ENCODE measurements at places on chromosomes 2 and 18. TPM values are rescaled to one million over a fixed set of nuclear protein-coding genes. Genes with fewer than 3 reads are reported as not detected.

The LHCGR gene
- total RNA-seq = not detected

The DLX2 gene
- total RNA-seq = not detected

The REG1B gene
- not detected for total RNA-seq

The VSNL1 gene
- total RNA-seq = not detected

The IL36G gene
- not detected for total RNA-seq

The TLX2 gene
- total RNA-seq = not detected

The TRIM43 gene
- total RNA-seq = not detected

The C2orf80 gene
- not detected for total RNA-seq

The TMEM200C gene
- not detected for total RNA-seq

The GALNT13 gene
- total RNA-seq = under 0.01 TPM

The KCNG2 gene
- not detected for total RNA-seq

The RESP18 gene
- total RNA-seq = not detected

The BIRC6 gene
- total RNA-seq = 107 TPM

The GNAL gene
- total RNA-seq = not detected

The ABCG8 gene
- total RNA-seq = not detected

The KCNJ13 gene
- not detected for total RNA-seq

The FBXO41 gene
- total RNA-seq = 0.19 TPM

The ERBB4 gene
- total RNA-seq = under 0.01 TPM

The LYPD1 gene
- 3.1 TPM for total RNA-seq

The ZNF385B gene
- not detected for total RNA-seq

The GALM gene
- 5.0 TPM for total RNA-seq

The SP140 gene
- not detected for total RNA-seq

The DAPL1 gene
- total RNA-seq = not detected

The MYO7B gene
- total RNA-seq = 0.06 TPM

The TIA1 gene
- total RNA-seq = 90.8 TPM

The FKBP7 gene
- 7.3 TPM for total RNA-seq

Measured in bladder microvascular endothelial cell (primary cell).